ENCODE measurements at places on chromosomes 1 and 21.

- DNase-seq: no peak
Observed at GRCh38 chr21:28731700-28732321, 260.9 kb downstream of the LTN1 start.

DNA sequence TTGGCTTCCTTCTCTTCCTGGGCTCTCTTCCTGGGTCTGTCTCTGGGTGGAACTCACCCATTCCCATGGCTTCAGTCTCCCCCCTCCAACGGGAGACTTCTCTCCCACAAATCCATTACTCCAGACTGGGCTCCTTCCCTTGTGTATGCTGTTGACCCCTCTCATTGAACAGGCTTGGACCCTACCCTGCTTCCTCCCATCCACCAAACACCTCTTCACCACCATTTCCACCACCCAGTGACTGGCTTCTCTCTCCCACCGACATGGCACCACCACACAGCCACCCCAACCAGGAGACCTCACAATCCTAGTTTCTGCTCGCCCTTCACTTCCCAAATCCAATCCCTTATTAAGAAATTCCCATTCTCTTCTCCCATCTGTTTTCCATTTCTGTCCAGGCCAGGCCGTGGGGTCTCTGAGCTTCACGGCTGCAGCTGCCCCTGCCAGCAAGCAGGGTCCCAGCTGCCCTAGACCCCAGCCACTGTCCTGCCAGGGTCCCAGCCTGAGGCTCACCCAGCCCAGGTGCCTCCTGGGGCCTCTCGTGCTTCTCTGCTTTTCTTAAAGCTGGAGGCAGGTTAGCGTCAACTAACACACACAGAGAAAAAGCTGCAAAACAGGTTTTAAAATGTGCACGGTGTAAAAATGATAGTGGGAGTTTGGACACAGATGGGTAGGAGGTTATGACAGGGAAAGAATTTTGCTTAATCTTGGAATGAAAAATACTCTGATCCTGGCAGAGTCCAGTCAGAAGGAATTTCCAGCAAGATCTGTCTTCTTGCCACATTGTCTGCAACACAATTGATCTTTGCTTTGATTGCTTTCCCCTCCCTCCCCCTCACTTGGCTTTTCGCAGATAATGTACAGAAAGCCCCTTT is 383.8 kb upstream of the VAMP3 start:
- DNase-seq: peak; percentile 36

DNA sequence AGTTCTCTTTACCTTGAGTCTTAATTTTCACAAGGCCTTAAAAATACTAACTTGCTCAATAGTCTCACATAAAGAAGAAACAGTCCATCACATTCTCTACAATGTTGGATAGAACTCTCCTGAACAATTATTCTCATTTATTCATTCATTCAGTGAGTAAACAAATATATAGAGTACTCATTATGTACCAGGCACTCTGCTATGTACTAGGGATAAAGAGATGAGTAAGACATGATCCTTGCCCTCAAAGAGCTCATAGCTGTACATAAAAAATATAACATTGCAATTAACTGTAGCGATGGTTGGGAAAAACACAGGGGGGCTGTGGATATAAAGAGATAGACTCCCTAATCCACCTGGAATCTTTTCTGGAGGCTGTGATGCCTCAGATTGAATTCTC is 586.9 kb upstream of the BEND5 start:
- DNase-seq: no peak

DNA sequence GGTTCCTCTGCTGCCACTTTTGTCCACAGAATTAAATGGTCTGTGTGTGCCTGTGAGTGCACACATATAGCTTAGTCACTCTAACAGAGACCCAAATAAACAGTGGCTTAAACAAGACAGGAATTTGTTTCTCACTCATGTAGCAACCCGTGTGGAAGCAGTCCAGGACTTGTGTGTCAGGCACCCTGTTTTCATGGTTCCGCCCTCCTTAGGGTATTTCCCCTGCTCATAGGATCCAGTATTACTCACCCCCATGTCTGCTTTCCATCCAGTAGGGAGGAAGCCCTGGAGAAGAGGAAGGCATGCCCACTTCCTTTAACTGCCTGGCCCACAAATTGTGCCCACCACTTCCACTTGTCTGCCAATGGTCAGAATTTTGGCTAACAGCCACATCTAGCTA is 41.3 kb upstream of the TACSTD2 start:
- no peak for DNase-seq
